ENCODE measurements at places on chromosomes 2 and 18.

DNA sequence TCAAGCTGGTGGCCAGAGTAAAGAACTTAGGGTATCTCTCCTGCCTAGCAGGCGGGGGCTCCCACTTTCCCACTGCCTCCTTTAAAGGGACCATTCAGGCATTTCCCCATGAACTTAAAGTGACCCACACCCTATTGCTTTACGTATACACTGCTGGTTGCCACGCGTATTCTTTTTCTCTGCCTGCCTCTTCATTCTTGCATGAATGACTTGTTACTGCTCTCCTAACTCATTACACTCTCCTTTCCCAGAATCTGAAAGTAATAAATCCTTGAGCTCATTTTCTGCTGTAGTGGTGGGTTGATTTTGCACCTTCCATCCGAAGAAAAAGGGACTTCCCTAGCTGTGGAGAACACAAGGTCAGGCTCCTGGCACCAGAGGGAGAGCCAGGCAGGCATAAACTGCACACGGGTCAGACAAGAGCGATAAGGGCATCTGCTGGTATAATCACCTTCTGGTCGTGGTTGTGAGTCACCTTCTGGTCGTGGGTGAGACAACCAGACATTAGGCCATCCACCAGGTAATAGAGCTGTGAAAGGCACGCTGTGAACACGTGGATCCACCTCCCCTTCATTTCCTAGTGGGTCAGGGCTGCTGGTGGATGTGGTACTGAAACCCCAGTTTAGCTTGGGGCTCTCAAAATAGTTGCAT lies 950.3 kb downstream of the SOCS6 start:
- no peaks in the 10 kb centered on the region for H3K4me1 ChIP-seq
- H3K4me3 ChIP-seq, result no peak overlapping the region
- no peaks in the 10 kb centered on the region for H3K36me3 ChIP-seq
- no peak for DNase-seq
- H3K27ac ChIP-seq, result no peak overlapping the region
- H3K27me3 ChIP-seq, result no peaks in the 10 kb centered on the region

GRCh38 chr18:55593888-55594287 lies 5.9 kb upstream of the TCF4 start:
- no peak overlapping the region for H3K4me3 ChIP-seq
- H3K36me3 ChIP-seq, result no peaks in the 10 kb centered on the region
- DNase-seq, result no peak
- H3K27me3 ChIP-seq, result peaks cover 13% of the 10 kb centered on the region

DNA sequence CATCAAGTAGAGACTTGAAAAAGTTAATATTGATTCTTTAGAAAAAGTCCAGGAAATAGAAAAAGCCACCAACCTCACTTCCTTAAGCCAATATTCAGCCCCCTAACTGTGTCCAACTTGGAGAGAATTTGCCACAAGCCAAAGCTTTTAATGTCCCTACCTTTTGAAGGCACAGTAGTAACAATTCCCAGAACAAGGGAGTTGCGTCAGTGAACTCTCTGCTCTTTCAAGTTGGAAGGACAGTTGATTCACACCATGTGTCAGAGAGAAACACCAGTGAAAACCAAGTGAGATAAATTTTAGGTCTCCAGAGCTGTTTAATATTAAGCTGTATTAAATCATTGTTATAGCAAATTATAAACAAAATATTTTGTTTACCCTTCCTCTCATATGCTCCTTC lies 66.1 kb downstream of the EXOC6B start:
- peaks cover 22% of the 10 kb centered on the region for H3K4me1 ChIP-seq
- H3K4me3 ChIP-seq, result no peak overlapping the region
- no peak for DNase-seq
- no peaks in the 10 kb centered on the region for H3K27me3 ChIP-seq
- peaks cover 49% of the 10 kb centered on the region for H3K36me3 ChIP-seq

DNA sequence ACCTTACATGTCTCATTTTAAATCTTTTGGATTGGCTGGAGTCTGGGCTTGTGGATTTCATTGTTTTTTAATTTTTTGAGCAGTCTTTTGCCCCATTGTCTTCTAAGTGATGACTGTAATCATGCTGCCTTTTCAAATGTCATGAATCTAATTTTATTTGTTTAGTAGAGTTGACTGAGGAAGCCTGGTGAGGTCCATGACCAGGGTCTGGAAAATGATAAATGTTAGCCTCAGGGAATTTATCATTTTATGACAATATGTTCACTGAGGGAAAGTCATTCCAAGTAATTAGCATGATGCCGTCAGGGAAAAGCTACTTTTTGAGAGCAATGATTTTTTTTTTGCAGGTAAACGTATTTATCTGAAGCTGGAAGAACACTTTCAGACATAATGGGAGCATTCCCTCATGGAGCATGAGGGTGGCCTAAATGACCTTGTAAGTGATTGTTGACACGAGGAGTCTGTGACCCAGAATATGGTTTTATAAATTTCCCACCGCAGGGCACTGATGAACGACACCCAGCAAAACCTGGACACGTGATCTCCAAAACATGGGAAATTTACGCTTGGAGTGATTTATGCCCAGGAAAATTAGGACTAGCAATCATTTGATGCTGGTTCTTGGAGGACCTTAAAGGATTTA lies 155.3 kb upstream of the NABP1 start:
- H3K27ac ChIP-seq, result peak overlapping the region; percentile 17
- no peaks in the 10 kb centered on the region for H3K36me3 ChIP-seq
- no peaks in the 10 kb centered on the region for H3K27me3 ChIP-seq
- no peak overlapping the region for H3K4me3 ChIP-seq

DNA sequence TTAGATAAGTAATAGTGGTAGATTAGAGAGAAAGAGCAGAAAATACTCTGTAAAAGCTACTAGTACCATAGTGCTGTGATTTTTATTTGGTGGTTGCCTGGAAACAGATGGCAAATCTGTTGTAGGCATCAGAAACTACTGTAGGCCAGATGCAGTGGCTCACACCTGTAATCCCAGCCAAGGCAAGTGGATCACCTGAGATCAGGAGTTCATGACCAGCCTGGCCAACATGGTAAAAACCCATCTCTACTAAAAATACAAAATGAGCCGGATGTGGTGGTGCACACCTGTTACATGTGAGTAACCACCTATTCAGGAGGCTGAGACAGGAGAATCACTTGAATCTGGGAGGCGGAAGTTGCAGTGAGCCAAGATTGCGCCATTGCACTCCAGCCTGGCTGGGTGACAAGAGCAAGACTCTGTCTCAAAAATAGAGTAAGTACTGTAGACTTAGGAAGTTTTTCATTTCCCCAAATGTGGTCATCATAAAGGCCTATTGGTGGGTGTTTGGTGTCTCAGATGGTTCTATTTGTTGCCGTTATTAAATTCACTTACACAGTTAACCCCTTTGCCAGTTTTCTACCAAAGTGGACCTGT lies 79.6 kb downstream of the SPTBN1 start:
- H3K27ac ChIP-seq, result no peak overlapping the region
- peaks cover 14% of the 10 kb centered on the region for H3K4me1 ChIP-seq
- no peaks in the 10 kb centered on the region for H3K36me3 ChIP-seq
- H3K27me3 ChIP-seq, result no peaks in the 10 kb centered on the region
- no peak for DNase-seq

DNA sequence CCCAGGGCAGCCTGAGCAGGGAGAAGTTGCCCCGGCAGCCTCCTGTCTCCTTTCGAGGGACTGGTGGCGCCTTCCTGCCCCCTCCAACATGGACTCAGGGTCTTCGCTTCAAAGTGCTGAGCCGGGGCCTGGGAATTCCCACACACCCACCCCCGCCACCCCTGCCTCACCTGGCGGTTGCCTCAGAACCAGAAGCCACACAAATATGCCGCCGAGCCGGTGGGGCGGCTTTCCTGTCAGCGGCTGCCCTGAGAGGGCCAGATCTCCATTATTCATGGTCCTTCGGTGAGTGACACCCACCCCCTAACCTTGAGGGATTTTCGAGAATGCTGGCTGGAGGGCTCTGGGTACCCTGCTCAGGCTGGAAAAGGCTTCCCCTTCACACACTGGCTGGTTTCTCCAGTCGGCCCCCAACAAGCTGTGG lies 71.7 kb downstream of the SMAD7 start:
- no peaks in the 10 kb centered on the region for H3K36me3 ChIP-seq
- no peaks in the 10 kb centered on the region for H3K27me3 ChIP-seq
- DNase-seq, result peak; percentile 68
- peak overlapping the region; percentile 97 for H3K27ac ChIP-seq

DNA sequence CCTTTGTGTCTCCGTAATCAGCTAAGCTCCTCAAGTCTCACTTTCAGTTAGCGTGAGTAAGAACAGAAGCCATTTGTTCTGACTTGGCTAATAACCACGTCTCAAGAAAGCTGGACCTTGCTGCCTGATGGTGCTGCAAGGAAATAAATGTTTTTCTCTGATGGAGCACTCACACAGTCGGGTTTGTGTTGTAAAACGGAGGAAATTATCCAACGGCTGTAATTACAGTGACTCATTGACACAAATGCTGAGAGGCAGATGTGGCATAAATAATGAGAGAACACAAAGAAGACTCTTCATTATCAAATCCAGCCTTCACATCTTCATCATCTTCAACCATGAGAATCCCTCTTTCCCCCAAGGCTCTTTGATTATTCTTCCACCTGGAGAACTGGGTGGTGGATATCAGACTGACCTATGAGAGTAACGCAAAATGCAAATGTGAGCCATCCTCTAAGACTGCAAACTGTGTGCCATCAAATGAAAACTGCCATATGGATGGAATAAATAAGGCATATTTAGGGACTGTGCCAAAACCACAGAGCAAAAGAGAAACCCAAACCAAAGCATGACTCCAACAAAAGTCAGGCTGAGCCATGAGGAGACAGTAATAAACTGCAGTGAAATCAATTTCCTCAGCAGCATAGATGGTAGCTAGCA lies 252.6 kb downstream of the RND3 start:
- H3K4me1 ChIP-seq, result peaks cover 29% of the 10 kb centered on the region
- H3K27me3 ChIP-seq, result peaks cover 13% of the 10 kb centered on the region
- no peaks in the 10 kb centered on the region for H3K36me3 ChIP-seq
- no peak overlapping the region for H3K27ac ChIP-seq

GRCh38 chr2:79370976-79371538 lies 141.8 kb upstream of the CTNNA2 start:
- peaks cover 7% of the 10 kb centered on the region for H3K4me1 ChIP-seq
- no peak overlapping the region for H3K4me3 ChIP-seq
- H3K36me3 ChIP-seq, result no peaks in the 10 kb centered on the region

DNA sequence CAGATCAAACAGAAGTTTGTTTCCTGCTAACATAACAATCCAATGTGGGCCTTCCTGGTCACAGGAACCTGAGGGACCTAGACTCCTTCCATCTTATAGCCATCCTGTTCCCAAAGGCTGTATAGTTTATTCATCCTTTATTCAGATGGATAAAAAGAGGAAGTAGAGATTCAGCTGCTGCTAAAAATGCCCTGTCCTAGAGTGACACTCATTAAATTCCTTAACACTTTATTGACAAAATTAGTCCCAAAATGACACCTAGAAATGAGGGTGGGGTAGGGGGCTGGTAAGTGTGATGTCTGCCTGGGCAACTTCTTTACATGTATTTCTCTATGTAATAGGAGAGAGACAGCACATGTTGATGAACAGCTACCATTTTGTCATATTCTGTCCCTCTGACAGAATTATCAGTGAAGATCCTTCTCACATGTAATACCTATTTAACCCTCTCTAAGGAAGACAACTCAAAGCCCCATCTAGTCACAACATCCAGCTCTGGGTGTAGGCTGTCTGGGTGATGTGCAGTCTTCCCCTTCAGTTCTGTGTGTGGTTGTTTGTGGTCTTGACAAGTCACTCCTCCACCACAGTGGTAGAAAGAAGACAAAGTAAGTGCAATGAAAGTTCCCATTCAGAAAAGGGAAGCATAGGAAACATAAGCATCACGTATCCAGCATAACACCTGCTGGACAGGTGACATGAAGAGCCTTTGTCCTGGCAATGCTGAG lies 253.9 kb upstream of the CNTNAP5 start:
- no peaks in the 10 kb centered on the region for H3K4me1 ChIP-seq
- H3K36me3 ChIP-seq, result no peaks in the 10 kb centered on the region
- no peaks in the 10 kb centered on the region for H3K27me3 ChIP-seq
- H3K27ac ChIP-seq, result no peak overlapping the region

DNA sequence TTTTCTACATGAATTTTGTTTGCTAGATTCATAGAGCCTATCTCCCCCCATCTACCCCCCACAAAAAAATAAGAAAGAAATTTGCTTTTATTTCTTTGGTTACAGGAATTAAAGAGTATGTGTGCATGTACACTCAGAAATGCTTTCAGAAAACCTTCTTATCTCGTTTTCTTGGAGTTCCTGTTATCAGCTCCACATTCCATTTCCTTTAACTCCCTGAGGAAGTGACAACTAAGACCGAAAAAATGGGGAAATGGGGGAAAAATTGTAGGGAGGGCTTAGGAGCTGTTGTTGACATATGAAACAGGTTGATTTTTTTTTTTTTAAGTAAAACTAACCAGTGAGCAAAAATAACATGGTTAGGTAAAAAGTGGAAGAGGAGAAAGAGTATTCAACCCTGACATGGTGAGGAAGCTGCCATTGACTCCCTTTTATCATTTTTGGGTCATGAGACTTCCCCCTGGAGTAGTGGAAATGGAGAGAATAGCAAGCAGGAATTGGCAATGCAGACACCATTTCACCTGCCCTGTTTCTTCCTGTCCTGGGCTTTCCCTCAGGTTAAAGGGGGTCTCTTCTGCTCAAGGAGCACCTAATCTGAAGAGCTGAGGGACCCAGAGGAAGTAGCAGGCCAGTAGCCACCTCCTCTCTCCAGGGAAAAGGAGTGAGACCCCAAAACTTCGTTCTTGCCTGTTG lies 93.5 kb downstream of the OSBPL6 start:
- no peak overlapping the region for H3K4me3 ChIP-seq
- peaks cover 2% of the 10 kb centered on the region for H3K36me3 ChIP-seq
- peaks cover 2% of the 10 kb centered on the region for H3K4me1 ChIP-seq
- no peaks in the 10 kb centered on the region for H3K27me3 ChIP-seq
- H3K27ac ChIP-seq, result no peak overlapping the region
- DNase-seq, result no peak

Data from progenitor cell of endocrine pancreas (in vitro differentiated cells).